ENCODE measurements at places on chromosomes 1 and 21. TPM values are rescaled to one million over a fixed set of nuclear protein-coding genes. Genes with fewer than 3 reads are reported as not detected.

Gene RSPO1
- total RNA-seq, result not detected

Gene CYYR1
- 15.5 TPM for total RNA-seq

Gene LCE2C
- not detected for total RNA-seq

Gene LRRIQ3
- total RNA-seq, result 0.93 TPM

Gene ABL2
- total RNA-seq, result 176 TPM

Gene RGS4
- total RNA-seq, result 418 TPM

Gene KCNK2
- not detected for total RNA-seq

Gene MAN1A2
- 69.4 TPM for total RNA-seq

Gene LRIF1
- 19.0 TPM for total RNA-seq

Gene NES
- 287 TPM for total RNA-seq

Gene TNFRSF8
- under 0.01 TPM for total RNA-seq

Gene UBE2U
- total RNA-seq, result not detected

Gene SERPINC1
- total RNA-seq, result not detected

Gene CRP
- not detected for total RNA-seq

Gene CACNA1S
- total RNA-seq, result not detected

Gene LHX8
- total RNA-seq, result not detected

Gene KRTAP19-3
- total RNA-seq, result not detected

Gene CLCA4
- total RNA-seq, result not detected

Gene CYP4X1
- 4.3 TPM for total RNA-seq

Gene S1PR1
- total RNA-seq, result 225 TPM

Gene IFI44L
- total RNA-seq, result 2.1 TPM

Gene TP53BP2
- 37.0 TPM for total RNA-seq

Gene CD2
- total RNA-seq, result not detected

Gene C8B
- total RNA-seq, result not detected

Gene CCDC181
- total RNA-seq, result 2.1 TPM

Gene CD247
- total RNA-seq, result 0.53 TPM

Gene IRF6
- total RNA-seq, result 20.8 TPM

Gene LAX1
- total RNA-seq, result 0.13 TPM

Gene PLCH2
- under 0.01 TPM for total RNA-seq

Gene GJA8
- not detected for total RNA-seq

Gene KPRP
- not detected for total RNA-seq

Gene FCGR2B
- not detected for total RNA-seq

Gene CD160
- not detected for total RNA-seq

Gene PUSL1
- total RNA-seq, result 22.9 TPM

Gene AIRE
- not detected for total RNA-seq

Gene MYBPHL
- total RNA-seq, result not detected

Gene FCGR3B
- not detected for total RNA-seq

Gene SMIM1
- total RNA-seq, result 0.66 TPM

Gene MYCL
- 3.0 TPM for total RNA-seq

Gene PODN
- 0.29 TPM for total RNA-seq

Gene USP25
- total RNA-seq, result 109 TPM

Gene MSH4
- total RNA-seq, result 0.27 TPM

Gene TTLL7
- 6.5 TPM for total RNA-seq

Gene WDR64
- total RNA-seq, result not detected

Gene KIF21B
- total RNA-seq, result 2.7 TPM

Gene NECTIN4
- total RNA-seq, result 0.40 TPM

Gene FAM177B
- not detected for total RNA-seq

Gene RAB7B
- 0.13 TPM for total RNA-seq

Gene MROH9
- total RNA-seq, result not detected

Gene CD1D
- total RNA-seq, result not detected

All from thoracic aorta endothelial cell (primary cell).